ENCODE measurements at places on chromosomes 3 and 15.

GRCh38 chr3:185401319-185401955 lies 38.5 kb downstream of the MAP3K13 start:
- no peak for DNase-seq

GRCh38 chr15:101451846-101452245 lies 37.7 kb downstream of the PCSK6 start:
- no peak for DNase-seq

DNA sequence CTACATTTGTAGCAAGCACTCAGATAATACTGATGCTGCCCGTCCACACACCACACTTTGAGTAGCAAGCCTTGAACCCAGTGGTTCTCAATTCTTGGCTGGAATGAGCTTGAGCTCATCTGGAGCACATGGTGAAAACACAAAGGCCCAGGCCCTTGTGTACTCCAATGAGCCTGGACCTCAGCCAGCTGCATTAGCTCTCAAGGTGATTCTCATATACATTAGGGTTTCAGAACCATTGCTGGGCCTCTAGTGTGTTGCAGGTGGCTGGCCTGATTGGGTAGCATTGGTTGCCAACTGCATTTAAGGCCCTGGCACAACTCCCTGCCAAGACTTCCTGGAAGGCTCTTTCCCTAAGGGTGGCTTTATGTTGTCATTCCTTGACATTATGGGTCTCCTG lies 23.4 kb upstream of the ZFAND6 start:
- DNase-seq, result no peak

GRCh38 chr3:161137260-161137659 lies 32.1 kb upstream of the B3GALNT1 start:
- DNase-seq, result no peak

GRCh38 chr15:71225851-71226250 lies 110.6 kb downstream of the THSD4 start:
- DNase-seq, result no peak

- no peak for DNase-seq
These were observed 1011.9 kb downstream of the VGLL3 start for GRCh38 chr3:85979034-85979433.

DNA sequence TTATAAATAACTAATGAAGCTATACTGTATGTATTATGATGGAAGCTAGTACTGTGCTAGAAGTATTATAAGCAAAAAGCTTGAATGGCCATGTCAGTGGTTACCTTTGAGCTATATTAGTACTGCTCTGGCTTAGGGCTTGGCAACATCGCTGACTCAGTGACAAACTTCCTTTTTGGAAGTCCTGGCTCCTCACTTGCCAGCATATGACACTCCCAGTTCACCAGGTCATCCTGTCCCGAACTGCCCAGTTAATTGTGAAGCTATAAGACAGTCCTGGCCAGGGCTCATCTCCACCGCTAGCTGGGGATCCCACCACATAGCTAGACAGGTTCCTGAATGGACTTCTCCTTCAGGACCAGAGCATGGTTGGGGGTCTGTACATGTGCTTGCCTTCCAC lies 31.9 kb downstream of the RAB8B start:
- DNase-seq, result no peak

DNA sequence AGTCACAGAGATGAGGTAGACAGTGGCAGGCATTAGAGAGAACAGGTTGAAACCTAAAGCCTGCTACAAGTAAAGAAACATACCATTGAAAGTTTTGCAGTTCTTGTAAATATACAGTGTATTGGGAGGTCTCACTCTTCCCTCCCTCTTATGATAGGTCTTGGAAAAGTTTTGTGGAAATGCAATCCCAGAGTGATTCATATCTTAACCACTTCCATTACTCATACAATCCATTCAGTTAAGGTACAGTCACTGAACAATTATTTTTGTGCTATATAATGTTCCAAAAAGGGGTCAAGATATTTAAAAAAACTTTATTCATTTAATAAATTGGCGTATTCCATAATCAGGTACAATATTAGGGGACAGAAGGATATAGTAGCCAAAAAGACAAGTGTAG lies 737.7 kb upstream of the ALCAM start:
- DNase-seq, result no peak

DNA sequence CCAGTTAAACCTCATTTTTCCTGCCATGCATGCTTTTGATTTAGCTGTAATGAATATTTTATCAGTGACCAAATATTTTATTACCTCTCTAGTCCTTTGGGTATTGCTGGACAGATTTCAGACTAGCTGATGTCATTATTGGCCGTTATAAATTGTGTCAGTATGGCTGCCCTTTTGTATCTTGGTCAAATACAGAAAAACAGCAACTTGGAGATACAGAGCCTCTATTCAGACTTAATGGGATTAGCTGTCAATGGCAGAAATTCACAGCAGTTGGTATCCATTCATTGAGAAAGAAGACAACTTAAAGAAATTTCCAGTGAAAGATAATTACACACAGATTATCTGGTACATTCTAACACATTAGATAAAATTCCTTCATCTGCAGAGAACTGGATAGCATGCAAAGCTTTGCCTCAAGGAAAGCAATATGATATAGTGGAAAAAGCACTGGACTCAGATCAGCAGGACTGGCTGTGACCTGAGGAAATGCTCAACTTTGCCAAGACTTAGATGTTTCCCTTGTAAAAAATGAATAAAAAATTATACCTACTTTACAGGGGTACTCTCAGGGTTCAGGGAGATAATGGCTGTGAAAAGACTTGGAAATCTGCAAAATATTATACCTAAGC lies 20.8 kb downstream of the COL6A6 start:
- no peak for DNase-seq

DNA sequence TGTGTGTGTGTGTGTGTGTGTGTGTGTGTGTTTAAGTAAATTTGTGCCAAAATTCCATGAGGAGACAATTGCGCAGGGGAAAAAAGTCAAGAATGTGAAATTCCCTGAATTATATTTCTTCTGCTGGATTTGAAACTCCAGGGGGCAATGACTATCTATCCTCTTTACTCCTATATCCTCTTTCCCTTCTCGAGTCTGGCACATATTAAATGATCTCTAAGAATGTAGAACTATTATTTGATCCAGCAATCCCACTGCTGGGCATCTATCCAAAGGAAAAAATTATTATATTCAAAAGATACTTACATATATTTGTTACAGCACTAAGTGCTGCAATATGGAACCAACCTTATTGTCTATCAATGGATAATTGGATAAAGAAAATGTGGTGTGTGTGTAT lies 350.1 kb upstream of the ADAMTS9 start:
- no peak for DNase-seq

DNA sequence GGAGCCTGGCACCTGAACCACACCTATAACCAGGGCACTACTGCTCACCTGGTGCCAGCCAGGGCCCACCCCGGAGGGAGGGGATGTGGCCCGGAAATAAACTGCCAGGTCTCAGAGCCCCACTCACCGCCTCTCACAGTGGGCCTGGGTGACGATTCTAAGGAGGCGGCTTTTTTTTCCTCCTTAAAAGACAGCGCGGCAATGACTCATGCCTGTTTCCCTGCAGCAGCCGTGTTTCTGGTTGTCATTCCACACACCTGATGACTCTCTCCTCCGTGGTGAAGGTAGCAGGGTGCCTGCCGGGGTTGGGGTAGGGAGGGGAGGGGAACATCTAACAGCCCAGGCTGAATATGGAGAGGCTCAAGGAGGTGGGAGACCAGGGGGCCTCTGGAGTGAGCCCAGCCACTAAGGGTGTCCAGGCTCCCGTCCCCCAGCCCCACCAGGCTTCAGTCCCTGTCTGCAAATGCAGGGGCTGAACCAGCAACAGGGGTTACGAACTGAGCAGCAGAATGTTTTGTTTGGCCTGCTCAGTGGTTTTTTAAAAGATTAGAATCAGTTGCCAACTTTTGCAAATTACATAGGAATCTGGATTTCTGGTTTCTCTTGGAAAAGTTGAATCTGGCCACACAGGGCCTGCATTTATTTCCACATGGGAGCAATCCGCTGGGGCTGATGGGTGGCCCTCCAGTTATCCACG lies 127.3 kb upstream of the LINGO1 start:
- DNase-seq, result no peak

DNA sequence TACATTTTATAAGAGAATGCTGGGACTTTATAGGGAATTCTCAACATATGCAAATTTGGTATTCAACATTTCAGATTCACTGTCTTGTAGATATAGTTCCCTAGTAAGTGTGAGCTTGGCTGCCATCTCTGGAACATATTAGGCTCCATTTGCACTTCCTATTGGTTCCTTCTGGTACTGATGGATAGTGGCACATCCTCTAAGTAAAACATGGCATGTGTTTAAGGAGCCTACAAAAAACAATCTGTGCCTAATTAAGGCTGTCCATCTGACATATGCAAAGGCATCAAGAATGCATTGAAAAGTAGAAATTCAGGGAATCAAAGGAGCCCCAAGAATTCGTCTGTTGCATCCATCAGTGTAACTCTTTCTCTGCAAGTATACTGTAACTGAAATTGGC lies 344.1 kb downstream of the UNC13C start:
- DNase-seq, result no peak

- no peak for DNase-seq
These were observed 18.8 kb downstream of the ZXDC start for GRCh38 chr3:126456766-126457388.

- DNase-seq, result no peak
These were observed 40.4 kb downstream of the ACSBG1 start for GRCh38 chr15:78193731-78194567.

GRCh38 chr15:71705151-71705550 lies 105.2 kb upstream of the NR2E3 start:
- DNase-seq, result no peak

- peak; percentile 50 for DNase-seq
These were observed 30.6 kb upstream of the ABHD2 start for GRCh38 chr15:89057506-89058133.

DNA sequence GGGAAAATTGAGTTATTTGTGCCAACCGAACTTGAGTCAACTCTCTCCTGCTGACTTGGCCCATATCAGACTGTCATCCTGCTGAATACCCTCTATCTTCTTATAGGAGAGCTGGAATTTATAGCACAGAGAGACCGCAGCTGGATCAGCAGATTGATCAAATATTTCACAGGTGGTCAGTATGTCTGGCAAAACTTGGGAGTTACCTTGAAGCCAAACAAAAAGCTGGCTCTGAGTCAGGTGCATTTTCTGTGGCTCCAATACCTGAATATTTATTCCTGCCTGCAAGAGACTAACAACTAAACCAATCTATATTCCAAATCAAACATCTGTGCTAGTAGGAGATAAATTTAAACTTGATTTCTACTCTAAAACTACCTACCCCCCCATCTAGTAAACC lies 752.1 kb upstream of the ALCAM start:
- no peak for DNase-seq

DNA sequence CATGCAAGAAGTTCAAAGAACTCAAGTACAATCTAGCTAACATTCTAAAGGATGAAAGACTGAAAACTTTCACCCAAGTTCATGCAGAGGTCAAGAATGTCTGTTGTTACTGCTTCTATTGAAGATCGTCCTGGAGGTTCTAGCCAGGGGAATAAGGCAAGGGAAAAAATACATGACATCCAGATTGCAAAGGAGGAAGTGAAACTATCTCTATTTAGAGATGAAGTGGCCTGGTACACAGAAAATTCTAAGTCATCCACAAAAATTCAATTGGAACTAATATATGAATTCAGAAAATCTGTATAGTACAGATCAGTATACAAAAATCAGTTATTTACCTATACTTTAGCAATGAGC lies 693.0 kb downstream of the NR2F2 start:
- no peak for DNase-seq

- DNase-seq, result no peak
These were observed 3.8 kb downstream of the PRR23E start for GRCh38 chr3:127196466-127197299.

DNA sequence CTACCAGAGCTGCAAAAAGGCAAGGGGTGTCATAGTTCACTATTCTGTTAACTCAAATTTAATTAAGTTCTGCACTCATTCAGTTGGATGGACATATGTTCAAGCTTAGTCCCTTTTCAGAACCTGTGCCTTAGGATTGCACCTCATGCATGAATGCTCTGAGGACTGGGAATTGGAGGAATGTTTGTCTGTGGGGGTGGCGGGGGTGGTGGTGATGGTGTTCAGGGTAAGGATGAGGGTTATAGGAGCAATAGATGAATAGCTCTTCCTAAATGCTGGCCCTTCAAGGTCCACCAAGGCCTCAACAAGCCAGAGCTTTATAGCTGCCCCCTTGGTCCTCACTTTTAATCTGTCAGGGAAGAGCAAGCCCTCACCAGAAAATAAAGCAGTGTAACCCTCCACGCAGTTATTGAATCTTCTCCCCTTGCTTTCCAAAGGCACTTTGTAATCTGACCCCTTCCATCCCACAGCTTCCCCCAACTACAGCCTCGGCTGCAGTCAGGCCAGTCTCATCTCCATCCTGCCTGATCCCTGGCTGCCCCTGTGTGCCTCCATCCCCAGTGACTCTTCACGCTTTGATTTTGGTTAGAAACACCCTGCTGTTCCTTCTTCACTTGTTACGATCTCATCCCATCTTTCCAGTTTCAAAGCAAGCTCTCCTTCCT lies 221.6 kb upstream of the LMCD1 start:
- no peak for DNase-seq

- peak; percentile 43 for DNase-seq
These were observed 21.4 kb upstream of the ZBED2 start for GRCh38 chr3:111616417-111617105.

DNA sequence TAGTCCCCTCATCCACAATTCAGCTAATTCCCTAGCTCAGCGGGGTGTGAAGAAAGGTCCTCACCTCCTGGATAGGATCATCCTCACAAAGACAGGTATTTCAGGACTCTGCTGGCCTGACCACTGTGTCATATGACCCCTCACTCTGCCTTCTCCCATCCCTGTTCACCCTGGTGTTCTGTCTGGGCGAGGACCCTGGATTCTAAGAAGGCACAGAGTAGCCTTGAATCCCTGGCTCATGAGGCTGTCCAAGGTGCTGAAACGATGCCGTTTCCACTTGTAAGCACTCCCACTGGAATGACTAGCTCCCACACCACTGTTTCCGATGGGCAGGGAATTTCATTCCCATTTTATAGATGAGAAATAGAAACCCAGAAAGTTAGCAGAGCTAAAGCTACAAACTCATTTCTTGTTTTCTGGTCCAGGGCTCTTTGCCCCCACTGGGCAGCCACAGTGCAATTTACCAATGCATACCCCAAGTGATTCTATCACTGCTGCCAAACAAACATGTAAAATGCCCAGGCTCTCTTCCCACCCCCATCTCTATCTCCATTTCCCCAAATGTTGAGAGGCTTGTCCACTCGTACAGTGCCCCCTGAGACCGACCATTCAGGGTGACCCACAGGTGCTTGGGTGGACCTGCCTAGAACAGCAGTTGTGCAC lies 83.2 kb downstream of the RAB11A start:
- DNase-seq, result no peak

- DNase-seq, result no peak
These were observed 68.4 kb downstream of the MEX3B start for GRCh38 chr15:81977464-81977863.

GRCh38 chr3:184409331-184409926 lies 29.6 kb downstream of the CHRD start:
- DNase-seq, result no peak

GRCh38 chr15:68763063-68763462 lies 57.6 kb downstream of the ANP32A start:
- DNase-seq, result no peak
